H54 (cell line): ENCODE measurements at places on chromosomes 1 and 21.

DNA sequence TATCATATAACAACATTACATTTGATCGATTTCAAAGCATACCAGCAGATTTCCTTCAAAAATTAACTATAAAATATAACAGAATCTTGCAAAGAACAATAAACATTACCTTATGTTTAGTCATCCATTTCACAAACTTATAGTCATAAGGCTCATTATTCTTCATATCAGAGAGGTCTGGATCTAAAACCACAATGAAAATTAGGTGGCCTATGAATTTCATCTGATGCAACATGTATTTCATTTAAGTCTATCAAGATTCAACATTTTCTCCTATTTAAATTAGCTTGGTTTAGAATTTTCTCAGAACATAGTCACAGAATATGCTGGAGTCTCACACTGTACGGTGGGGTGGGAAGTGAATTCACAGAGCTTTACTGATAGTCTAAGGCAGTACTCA is 49.2 kb downstream of the KYAT3 start:
- no peak for DNase-seq

DNA sequence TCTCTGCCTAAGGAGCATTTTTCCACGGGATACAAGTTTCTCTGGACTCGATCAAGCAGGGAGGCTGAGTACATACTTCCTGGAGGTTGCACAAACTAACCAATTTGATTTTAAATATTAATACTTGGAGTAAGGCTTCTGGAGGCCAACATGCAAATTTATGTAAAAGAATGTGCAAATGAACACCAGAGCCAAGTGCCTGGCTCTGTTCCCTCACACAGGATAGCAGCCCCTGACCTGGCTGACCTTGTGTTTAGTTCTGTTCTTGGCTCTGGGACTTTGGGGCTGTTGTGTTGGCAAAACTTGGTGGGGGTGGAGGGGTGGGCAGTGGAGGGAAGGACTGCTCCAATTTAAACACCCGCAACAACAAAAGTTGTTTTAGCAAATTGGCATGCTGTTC is 34.2 kb downstream of the CNIH3 start:
- DNase-seq: no peak

GRCh38 chr1:90879281-90879680 is 142.6 kb downstream of the ZNF644 start:
- DNase-seq: no peak

DNA sequence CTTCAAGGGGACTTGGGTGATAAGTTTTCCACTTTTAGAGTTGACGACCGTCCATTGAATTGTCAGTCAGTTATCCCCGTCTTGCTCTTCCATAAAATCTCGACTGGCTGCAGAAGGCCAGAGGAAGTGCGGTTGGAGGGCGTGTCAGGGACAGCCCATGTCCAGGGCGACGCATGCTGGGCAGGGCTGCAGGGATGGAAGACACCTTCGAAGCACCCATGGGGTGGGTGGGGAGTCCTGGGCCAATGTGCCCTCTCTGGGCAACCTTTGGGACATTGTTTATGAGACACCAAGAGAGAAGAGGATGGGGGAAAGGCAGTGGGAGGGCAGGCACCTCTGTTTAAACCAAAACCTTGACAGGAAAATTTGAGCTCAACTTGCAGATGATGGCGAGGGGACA is 38.6 kb upstream of the EDN2 start:
- no peak for DNase-seq

DNA sequence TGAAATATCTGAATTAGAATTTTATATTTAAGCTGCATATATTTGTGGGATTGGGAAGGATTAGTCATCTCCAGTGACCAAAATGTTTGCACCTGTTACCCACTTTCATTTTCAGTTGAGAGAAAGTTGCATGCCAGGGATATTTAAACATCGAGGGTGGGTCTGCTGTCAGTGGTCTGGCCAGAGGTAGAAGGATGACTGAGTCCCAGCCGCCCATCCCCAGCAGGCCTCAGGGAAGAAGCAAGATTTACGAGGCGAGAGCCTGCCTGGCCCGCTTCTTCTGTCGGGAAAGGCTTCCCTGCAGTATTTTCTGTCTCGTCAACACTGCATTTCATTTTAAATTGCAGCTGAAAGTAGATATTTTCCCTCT is 1.4 kb upstream of the MAN1C1 start:
- no peak for DNase-seq

- DNase-seq: no peak
Measured at GRCh38 chr1:172354291-172355274, 65.9 kb upstream of the C1orf105 start.

- no peak for DNase-seq
Measured at GRCh38 chr1:166972826-166973225, 2.5 kb downstream of the ILDR2 start.

DNA sequence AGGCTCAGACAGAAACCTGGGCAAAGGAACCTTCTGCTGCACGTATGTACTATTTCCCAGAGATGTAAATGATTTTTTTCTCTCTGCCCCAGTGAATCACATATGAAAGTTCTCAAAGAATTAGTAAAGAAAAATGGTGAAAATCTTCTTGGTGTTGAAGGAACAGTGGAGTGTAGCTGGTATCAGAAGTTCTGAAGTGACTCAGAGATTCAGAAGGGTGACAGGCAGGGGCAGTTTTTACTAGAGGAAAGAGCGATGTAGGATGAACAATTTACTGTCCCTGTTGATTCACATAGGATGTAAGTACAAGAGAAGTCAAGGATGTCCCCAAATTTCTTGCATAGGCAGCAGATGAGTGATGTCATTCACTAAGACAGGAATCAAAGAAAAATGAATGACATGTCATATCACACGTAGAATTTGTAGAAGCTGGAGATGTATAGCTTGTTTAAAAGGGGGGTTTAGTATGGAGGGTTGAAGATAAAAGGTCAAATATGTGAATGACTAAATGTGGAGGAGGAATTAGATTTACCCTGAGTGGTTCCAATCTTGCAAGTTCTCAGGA is 26.4 kb downstream of the WLS start:
- no peak for DNase-seq

GRCh38 chr1:56410405-56410804 is 169.0 kb downstream of the PLPP3 start:
- no peak for DNase-seq

DNA sequence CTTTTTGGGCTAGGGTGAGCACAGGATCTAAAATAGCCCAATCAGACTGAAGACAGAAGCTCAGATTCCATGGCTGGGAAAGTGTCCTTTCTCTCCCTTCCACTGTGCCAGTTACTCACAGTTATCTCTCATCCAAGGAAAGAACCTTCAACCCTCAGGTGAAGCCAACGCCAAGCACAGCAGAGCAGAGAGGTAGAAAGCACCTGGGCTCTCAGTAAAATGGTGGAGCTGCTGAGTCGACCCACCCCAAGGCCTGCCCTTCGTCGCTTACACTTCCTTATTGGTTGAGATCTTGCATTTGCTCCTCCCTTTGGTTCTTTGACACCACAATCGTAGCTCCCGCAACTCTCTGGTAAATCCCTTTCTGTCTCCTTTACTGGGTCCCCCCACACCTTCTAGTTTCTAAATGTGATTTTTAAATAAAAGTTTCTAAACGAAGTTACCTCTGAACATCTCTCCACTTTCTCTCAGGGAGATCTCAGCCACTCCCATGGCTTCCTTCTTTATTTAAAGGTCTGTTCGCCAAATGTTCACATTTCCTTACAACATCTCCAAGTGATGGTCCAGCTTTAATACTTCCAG is 27.5 kb upstream of the SLC30A1 start:
- DNase-seq: no peak

DNA sequence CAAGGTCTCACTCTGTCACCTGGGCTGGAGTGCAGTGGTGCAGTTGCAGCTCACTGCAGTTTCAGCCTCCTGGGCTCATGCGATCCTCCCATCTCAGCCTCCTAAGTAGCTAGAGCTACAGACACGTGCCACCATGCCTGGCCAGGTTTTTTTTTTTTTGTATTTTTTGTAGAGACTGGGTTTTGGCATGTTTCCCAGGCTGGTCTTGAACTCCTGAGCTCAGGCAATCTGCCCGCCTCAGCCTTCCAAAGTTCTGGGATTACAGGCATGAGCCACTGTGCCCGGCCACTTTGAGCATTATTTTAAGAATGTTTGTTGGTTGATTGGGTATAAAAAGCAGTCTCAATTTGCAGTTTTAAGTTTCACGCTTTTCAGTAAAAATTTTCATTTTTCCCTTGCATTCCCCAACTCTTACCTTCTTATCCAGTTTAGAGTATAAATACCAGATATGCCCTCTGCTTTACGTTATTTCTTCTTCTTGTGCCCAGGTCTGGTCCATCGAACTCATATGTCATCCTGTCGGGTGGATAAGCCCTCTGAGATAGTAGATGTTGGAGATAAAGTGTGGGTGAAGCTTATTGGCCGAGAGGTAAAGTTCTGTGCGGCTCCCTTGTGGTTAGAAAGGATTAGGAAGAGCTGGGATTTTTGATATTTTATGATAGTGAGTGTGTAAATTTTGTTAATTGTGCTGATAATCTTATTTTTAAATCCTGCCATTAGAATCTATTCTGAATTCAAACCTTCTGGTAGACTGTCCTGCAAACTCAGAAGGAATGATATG is 36.0 kb downstream of the FABP3 start:
- DNase-seq: no peak
